ENCODE measurements at places on chromosomes 13 and 19.
A peak's percentile ranks its signal among the peaks of the same experiment; 100 is the strongest.

DNA sequence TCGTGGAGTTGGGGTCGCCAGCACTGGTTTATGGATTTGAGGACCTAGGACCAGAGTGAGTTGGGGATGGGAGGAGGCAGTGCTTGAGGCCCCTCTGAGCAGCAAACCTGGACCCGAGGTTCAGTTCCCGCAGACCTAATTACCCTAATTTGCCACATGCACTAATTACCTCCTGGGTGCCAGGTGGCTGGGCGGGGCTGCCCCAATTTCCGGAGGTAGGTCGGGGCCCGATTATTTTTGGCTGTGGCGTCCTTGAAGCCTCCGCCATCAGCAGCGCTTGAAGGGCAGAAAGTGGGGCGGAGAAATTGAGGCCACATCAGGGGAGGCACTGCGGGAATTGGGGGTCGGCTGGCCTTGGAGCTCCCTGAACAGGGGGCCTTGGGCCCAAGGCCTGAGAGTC lies 5.9 kb upstream of the HOMER3 start:
- DNase-seq: no peak

DNA sequence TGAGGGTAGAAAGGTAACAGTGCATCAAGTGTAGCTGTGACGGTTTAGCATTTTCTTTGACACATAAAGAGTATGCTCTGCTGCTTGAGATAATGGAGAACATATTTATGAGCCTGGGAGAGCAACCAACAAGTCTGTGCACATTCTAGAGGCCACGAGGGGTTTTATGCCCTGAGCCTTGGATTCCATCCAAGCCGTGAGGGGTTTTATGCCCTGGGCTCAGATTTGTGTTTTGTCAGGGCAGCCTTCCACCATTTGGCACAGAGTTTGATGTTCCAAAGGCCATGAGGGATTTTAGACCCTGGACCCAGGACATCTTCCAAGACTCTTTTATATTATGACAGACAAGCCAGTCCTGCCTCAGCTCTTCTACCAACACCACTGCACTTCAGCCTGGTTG lies 106.4 kb downstream of the ZNF486 start:
- no peak for DNase-seq

GRCh38 chr19:55287361-55288079 lies 3.7 kb downstream of the BRSK1 start:
- DNase-seq: no peak

DNA sequence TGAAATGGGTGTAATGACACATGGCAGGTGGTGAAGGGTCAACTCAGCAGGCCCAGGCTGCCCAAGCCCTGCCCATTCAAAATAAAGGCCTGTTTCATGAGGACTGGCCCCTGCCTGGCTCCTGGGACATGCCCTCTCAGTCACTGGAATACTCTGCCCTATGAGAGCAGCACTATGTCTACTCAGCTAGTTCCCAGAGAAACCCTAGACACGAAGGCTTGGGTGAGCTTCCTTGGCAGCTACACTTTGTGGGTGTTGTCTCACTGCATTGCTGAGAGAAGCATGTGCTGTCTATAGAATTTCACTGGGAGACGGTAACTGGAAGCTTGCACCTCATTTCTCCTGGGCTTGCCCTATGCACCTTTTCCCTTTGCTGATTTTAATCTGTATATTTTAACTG lies 752.8 kb downstream of the LIG4 start:
- no peak for DNase-seq

- peak; percentile 64 for DNase-seq
These were observed 313.1 kb upstream of the MAB21L1 start for GRCh38 chr13:35789335-35790165.

GRCh38 chr13:110018009-110018408 lies 231.6 kb upstream of the IRS2 start:
- DNase-seq: peak; percentile 50

- DNase-seq: no peak
These were observed 767.9 kb upstream of the SLITRK6 start for GRCh38 chr13:86567119-86567518.

DNA sequence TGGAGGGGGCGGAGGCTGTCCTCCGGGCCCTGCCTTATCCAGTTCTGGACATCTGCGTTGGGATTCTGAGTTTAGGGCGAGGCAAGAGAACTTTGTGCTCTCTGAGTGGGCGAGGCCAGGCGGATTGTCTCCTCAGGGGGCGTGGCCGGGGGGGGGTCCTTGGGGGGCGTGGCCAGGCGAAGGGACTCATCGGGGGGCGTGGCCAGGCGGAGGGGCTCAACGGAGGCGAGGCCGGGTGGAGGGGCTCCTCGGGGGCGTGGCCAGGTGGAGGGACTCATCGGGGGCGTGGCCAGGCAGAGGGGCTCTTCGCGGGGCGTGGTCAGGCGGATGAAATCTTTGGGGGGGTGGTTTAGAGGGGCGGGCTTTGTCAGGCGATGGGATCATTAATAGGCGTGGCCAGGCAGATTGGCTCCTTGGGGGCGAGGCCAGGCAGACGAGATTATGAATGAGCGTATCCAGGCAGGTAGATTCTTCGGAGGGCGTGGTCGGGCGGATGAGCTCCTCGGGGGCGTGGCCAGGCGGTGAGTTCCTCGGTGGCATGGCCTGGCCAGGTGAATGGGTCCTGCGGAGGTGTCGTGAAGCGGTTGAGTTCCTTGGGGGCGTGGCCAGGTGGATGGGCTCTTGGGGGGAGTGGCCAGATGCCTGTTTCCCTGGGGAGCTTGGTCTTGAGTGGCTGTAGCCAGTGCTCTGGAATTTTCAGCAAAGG lies 10.3 kb upstream of the CACNG7 start:
- DNase-seq: no peak

- peak; percentile 57 for DNase-seq
These were observed 547 bp downstream of the ABCC4 start for GRCh38 chr13:95300625-95301182.

DNA sequence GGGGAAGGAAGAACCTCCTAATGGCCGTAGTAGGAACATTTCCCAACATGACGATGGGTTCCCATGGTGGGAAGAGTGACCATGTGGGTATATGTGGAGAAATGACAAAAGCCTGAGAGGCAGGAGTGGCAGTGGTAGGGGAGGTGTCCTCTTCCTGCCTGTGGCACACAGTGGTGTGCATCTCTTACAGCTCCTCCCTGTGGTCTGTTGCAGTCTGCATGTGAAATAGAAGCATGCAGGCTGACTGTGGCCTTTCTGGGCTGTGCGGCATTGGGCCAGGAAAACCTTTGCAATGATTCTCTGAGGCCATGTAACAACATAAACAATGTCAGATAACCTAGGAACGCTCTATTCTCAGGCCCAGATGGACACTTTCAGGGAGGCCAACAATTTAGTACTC lies 84.0 kb downstream of the LACC1 start:
- DNase-seq: no peak

DNA sequence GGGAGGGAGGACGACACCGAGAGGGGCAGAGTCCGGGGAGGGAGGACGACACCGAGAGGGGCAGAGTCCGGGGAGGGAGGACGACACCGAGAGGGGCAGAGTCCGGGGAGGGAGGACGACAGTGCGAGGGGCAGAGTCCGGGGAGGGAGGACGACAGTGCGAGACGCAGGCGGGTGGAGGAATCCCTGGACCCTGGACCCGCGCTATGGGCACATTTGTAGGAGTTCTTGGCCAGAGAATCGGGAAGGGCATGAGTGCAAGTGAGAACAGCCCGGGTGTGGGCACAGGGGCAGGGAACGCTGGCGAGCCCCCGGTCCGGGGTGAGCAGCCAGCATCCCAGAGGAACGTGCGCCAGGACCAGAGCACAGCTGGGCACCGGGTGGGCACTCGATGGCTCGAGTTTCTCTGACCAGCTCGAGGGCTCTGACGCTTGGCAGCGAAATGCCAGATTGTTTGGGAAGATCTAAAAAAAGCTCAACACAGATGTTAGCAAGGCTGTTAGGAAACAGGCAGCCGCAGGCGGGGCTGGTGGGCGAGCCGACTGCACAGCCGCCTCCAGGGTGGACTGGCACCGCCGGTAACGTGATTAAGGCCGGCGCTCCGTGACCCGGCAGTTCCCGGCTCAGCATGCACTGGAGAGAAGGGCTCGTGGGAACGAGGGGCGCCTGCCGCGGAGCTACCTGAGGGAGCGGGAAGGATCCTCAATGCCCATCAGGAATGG lies 17.9 kb upstream of the C2CD4C start:
- no peak for DNase-seq

GRCh38 chr13:96948127-96948526 lies 46.1 kb downstream of the OXGR1 start:
- DNase-seq: no peak

DNA sequence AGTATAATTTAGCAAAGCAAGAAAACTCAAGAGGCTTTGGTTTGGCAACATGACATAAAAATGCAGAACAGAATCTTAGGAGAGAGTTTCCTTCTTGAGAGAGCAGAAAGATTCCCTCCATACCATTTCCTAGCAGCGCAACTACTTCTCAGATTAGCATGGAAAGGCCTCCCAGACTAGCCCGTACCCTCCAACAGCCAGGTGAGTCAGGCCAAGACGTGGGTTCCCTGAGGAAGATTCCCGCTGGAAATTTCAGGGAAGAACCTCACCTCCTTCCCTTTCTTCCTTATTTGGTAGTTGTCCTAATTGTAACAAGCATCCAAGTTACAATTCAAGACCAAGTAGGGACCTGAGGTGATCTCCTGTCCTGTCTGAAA lies 12.3 kb downstream of the COL4A2 start:
- DNase-seq: no peak

DNA sequence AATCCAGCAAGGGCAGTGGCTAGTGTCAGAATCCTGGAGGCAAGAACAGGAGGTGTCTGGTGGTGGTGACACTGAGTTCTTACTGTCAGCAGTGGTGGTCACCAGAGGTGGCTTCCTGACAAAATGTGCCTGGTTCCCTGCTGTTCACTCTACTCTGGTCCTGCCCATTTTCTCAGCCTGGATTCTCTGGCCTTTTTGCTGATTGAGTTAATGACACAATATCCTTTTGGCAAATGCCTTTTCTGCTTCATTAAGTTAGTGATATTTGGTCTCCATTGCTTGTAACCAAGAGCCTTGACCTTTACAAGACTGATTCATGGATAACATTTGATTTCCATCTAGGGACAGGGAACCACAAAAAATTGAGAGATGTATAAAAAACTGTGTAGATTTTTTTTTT lies 51.1 kb downstream of the RFC3 start:
- DNase-seq: no peak

GRCh38 chr13:40975441-40975840 lies 43.7 kb downstream of the ELF1 start:
- DNase-seq: no peak

DNA sequence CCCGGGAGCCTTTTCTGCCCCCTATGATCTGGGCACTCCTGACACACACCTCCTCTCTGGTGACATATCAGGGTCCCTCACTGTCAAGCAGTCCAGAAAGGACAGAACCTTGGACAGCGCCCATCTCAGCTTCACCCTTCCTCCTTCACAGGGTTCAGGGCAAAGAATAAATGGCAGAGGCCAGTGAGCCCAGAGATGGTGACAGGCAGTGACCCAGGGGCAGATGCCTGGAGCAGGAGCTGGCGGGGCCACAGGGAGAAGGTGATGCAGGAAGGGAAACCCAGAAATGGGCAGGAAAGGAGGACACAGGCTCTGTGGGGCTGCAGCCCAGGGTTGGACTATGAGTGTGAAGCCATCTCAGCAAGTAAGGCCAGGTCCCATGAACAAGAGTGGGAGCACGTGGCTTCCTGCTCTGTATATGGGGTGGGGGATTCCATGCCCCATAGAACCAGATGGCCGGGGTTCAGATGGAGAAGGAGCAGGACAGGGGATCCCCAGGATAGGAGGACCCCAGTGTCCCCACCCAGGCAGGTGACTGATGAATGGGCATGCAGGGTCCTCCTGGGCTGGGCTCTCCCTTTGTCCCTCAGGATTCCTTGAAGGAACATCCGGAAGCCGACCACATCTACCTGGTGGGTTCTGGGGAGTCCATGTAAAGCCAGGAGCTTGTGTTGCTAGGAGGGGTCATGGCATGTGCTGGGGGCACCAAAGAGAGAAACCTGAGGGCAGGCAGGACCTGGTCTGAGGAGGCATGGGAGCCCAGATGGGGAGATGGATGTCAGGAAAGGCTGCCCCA lies 8.5 kb upstream of the CEACAM7 start:
- DNase-seq: no peak

DNA sequence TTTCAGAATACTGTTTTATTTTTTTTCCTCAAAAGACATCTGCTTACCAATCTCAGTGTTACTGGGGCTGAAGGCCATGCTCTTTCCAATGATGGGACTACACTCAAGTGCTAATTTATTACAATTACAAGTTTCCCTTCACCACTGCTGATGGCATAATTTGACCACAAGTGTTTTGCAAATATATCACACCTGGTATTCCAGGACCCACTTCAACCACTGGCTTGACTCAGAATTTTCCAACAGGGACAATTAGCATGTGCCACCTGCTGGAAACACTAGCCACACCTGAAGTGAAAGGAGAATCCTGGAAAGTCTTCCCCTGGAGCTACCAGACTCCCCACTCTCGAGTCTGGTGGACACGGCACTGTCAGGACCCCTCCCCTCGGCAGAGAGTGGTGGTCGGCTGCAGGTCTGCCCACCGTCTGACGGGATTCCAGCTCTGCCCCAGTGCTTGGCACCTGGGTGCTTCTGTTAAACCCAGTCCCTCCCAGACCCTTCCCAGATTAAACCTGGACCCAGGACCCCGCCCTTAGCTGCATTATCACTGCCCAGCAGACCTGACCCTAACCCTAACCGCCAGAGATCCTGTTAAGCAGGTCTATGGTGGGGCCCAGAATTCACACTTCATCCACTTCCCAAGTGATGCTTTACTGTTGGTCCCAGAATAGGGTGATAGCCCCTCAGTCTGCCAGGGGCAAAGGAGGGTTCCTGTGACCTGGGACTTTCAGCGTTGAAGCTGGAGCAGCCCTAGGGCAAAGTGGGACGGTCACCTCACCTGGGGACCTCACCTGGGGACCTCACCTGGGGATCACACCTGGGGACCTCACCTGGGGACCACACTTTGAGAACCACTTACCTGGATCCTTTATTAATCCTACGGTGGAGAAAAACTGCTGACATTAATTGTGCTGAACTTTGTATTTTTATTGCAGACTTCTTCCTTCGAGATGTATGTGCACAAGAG lies 17.6 kb upstream of the RASA3 start:
- DNase-seq: no peak

DNA sequence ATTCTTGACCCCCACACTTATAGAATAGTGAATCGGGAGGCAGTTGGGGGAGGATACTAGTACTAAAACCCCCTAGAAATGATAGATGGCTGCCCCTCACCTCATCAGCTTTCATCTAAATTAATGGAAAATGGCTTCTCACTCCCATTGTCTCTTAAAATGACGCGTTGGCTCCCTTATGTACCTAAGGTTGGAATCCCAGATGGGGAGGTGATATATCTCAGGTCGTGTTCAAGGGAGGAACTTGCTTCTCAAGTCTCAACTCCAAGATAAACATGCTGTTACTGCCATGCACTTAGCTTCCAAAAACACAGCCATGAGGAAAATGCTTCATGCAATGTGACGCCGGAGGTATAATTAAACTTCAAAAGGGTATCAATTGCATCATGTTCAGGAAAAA lies 18.8 kb upstream of the UBE2L5 start:
- DNase-seq: no peak

- DNase-seq: peak; percentile 88
These were observed 67.8 kb upstream of the CSNK1A1L start for GRCh38 chr13:37173214-37173613.

GRCh38 chr19:21335721-21336120 lies 6.5 kb upstream of the ZNF708 start:
- DNase-seq: no peak

Measured in fibroblast of mammary gland (primary cell).